ENCODE measurements at places on chromosomes 16 and 17.

- DNase-seq: peak; percentile 71
- H3K4me3 ChIP-seq: peak within 1 kb of the TSS; percentile 47
- H3K36me3 ChIP-seq: no peaks in the 10 kb centered on the region
- H3K27ac ChIP-seq: peak within 1 kb of the TSS; percentile 86
- peaks cover 64% of the 10 kb centered on the region for H3K4me1 ChIP-seq
Measured at GRCh38 chr16:88785106-88785924, at the start of gene PIEZO1. PIEZO1 (minus strand) TSS chr16:88785220; CDS start chr16:88784964, 256 bp downstream.

DNA sequence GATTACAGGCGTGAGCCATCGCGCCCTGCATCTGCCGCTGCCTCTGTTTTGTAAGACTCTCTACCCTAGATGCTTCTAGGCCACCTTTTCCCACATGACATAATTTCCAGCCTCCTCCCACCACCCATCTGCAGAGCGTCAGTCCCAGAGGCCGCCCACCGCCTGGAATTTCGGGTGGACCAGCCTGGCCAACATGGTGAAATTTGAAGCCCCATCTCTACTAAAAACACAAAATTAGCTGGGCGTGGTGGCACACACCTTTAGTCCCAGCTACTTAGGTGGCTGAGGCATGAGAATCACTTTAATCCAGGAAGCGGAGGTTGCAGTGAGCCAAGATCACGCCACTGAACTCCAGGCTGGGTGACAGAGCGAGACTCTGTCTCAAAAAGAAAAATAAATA is 5.1 kb upstream of the CIBAR2 start:
- H3K4me3 ChIP-seq: no peak overlapping the region
- no peak overlapping the region for H3K27ac ChIP-seq
- H3K36me3 ChIP-seq: no peaks in the 10 kb centered on the region
- H3K4me1 ChIP-seq: peaks cover 7% of the 10 kb centered on the region

- H3K27me3 ChIP-seq: no peaks in the 10 kb centered on the region
- no peak overlapping the region for H3K4me3 ChIP-seq
- no peaks in the 10 kb centered on the region for H3K36me3 ChIP-seq
- no peak overlapping the region for H3K27ac ChIP-seq
Measured at GRCh38 chr16:59356709-59357108, 622.6 kb upstream of the GOT2 start.

GRCh38 chr17:8503368-8503767 is 67.7 kb downstream of the NDEL1 start:
- H3K36me3 ChIP-seq: no peaks in the 10 kb centered on the region
- DNase-seq: no peak
- H3K4me1 ChIP-seq: no peaks in the 10 kb centered on the region
- H3K27ac ChIP-seq: no peak overlapping the region
- H3K4me3 ChIP-seq: no peak overlapping the region

DNA sequence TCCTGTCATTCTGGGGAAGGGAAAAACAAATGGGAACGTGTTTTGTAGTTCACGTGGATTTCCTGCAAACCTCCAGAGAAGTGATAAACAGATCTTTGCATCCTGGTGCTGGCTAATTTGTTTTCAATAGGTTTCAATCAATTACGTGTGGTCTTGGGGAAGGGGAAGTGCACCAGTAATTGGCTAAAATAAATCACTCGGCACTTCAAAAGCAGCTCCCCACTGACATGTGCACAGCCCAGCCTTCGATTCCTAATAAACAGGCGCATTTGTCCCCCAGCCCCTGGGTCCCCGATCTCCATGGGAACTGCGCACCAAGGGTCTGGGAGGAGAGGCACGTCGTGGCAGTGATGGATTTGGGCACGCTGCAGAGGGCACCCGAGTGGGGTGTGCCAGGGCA is 112.9 kb upstream of the GSE1 start:
- DNase-seq: no peak
- no peaks in the 10 kb centered on the region for H3K4me1 ChIP-seq
- no peak overlapping the region for H3K27ac ChIP-seq
- H3K36me3 ChIP-seq: no peaks in the 10 kb centered on the region
- no peak overlapping the region for H3K4me3 ChIP-seq
- no peaks in the 10 kb centered on the region for H3K27me3 ChIP-seq

- H3K27ac ChIP-seq: no peak overlapping the region
- H3K4me1 ChIP-seq: peaks cover 23% of the 10 kb centered on the region
- peak overlapping the region; percentile 29 for H3K4me3 ChIP-seq
- H3K36me3 ChIP-seq: peaks cover 24% of the 10 kb centered on the region
Measured at GRCh38 chr17:31226373-31226772, 70.7 kb downstream of the OMG start.

DNA sequence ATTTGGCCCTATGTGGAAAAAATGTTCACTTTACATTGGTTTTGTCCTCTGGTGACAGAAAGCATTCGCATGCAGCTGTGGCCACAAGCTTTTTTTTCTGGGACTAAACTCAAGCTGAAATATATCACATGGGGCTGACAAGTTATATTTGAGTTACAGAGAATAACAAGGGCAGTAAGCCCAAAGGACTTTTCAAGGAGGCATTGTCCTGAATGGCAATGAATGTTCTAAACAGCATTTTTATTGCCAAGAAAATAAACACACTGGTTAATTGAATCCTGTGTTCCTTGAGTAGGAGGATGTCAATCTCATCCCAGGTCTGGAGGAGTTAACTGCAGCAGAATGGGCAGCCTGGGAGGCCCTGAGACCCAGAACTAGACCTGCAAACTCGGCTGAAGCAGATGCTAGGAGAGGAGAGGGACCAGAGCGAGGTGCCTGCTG is 114.5 kb downstream of the COPRS start:
- H3K4me3 ChIP-seq: no peak overlapping the region
- DNase-seq: no peak
- H3K27ac ChIP-seq: no peak overlapping the region
- H3K27me3 ChIP-seq: no peaks in the 10 kb centered on the region
- no peaks in the 10 kb centered on the region for H3K4me1 ChIP-seq

GRCh38 chr16:17053536-17054160 is 417.1 kb downstream of the XYLT1 start:
- no peak for DNase-seq
- H3K4me1 ChIP-seq: no peaks in the 10 kb centered on the region
- no peak overlapping the region for H3K4me3 ChIP-seq
- no peaks in the 10 kb centered on the region for H3K27me3 ChIP-seq
- no peak overlapping the region for H3K27ac ChIP-seq
- no peaks in the 10 kb centered on the region for H3K36me3 ChIP-seq

DNA sequence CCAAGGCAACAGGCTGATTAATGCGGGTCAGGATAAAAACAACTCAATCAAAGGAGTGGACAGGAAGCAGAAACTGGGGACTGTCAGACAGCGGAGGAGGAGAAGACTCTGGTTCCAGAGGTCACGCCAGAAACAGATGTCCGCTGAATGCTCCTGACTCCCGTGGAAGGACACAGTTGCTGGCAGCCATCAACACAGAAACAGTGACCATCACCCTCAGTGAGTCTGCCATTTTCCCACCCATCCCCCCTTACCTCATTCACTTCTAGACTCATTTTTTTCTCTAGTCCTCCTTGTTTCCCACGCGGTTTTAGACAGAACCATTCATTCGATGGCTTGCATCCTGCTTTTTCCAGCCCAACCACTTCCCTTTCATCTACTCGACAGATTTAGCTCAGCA is 40.9 kb downstream of the DHRS7C start:
- H3K27me3 ChIP-seq: peaks cover 4% of the 10 kb centered on the region
- no peaks in the 10 kb centered on the region for H3K36me3 ChIP-seq

DNA sequence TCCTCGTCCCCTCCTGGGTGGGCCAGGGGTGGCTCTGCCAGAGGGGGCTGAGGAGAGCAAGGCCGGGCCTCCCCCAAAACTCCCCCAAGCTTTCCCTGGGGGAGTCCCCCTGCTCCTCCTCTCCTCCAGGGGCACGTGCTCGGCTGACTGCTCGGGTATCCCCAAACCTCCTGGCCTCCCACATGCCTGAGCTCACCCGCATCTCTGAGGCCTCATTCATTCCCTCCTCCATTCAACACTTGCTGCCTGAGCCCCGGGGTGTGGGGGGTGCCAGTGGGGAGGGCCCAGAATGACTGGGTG is 83.1 kb downstream of the RTN4RL1 start:
- no peaks in the 10 kb centered on the region for H3K36me3 ChIP-seq
- DNase-seq: no peak
- H3K27me3 ChIP-seq: no peaks in the 10 kb centered on the region
- no peak overlapping the region for H3K27ac ChIP-seq

DNA sequence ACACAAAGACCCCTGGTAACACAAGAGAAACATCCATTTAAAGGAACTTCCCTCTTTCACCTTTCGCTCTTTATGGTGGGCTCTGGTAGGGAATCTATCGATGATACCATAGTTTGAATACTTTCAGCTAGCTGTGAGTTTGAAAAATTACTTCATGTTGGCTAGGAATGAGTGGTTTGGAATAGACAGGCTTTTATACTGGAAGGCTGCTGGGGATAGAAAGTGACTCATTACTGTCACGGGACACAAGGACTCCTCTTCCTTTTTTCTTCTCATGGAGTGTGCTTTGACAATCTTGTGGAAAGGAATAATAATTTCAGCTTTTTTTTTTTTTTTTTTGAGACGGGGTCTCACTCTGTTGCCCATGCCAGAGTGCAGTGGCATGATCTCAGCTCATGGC is 76.9 kb downstream of the CYB561 start:
- no peaks in the 10 kb centered on the region for H3K36me3 ChIP-seq
- no peaks in the 10 kb centered on the region for H3K27me3 ChIP-seq
- DNase-seq: peak; percentile 35
- no peaks in the 10 kb centered on the region for H3K4me1 ChIP-seq
- H3K4me3 ChIP-seq: no peak overlapping the region

DNA sequence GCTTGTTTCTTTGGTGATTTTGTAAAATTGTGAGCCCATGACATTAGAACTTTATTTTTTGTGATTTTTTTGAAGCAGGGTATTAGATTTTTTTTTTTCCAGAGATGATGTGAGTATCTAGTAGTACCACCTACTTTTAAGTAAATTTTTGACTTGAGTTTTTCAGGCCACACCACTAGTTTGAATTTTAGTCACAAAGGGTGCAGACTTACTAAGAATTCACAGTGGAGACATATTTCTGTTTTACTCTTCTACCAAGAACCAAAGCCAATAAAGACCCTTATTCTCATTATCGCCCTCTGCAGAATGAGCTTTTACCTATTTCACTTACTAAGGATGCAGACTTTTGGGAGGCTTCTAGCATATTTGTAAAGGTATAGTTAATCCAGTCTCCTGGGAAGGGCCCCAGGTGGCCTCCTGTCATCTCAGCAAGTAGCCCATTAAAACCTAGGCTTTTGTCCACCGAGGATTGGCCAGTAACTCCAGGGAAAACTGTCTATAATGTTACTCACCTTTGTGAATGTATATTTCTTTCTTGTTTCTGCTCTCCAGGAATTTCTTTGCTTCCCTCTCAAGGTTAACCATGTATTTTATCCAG is 30.6 kb downstream of the NLK start:
- no peak overlapping the region for H3K4me3 ChIP-seq
- H3K36me3 ChIP-seq: no peaks in the 10 kb centered on the region
- no peaks in the 10 kb centered on the region for H3K4me1 ChIP-seq
- H3K27ac ChIP-seq: no peak overlapping the region
- H3K27me3 ChIP-seq: no peaks in the 10 kb centered on the region
- DNase-seq: no peak

GRCh38 chr16:67191411-67191994 is 452 bp upstream of the E2F4 start:
- no peaks in the 10 kb centered on the region for H3K27me3 ChIP-seq
- no peak overlapping the region for H3K27ac ChIP-seq
- no peak overlapping the region for H3K4me3 ChIP-seq
- H3K36me3 ChIP-seq: peaks cover 23% of the 10 kb centered on the region

GRCh38 chr16:70704586-70704985 is 18.7 kb upstream of the MTSS2 start:
- H3K36me3 ChIP-seq: peaks cover 25% of the 10 kb centered on the region
- H3K4me3 ChIP-seq: no peak overlapping the region
- no peak overlapping the region for H3K27ac ChIP-seq
- no peaks in the 10 kb centered on the region for H3K27me3 ChIP-seq

DNA sequence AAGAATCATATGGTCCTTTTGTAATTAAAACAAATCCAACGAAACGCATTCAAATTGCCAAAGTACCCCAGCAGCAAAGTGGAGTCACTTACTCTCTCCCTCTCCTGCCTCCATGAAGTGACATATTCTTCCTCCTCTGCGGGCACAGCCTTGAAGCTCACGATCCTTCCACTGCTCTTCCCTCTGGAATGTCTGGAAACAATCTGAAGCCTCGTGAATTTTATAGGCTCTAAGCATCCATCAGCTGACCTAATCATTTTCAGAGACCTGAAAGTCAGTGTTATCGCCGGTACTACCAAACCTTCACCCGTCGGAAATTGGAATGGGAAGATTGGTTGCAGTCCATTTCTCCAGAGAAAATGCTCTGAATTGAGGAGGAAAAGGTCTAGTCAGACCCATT is 134.5 kb upstream of the FOXF1 start:
- H3K36me3 ChIP-seq: no peaks in the 10 kb centered on the region
- no peaks in the 10 kb centered on the region for H3K27me3 ChIP-seq
- H3K27ac ChIP-seq: no peak overlapping the region
- DNase-seq: no peak
- no peak overlapping the region for H3K4me3 ChIP-seq

Data from CD14-positive monocyte (primary cell).